ENCODE measurements at places on chromosomes 4 and X.

DNA sequence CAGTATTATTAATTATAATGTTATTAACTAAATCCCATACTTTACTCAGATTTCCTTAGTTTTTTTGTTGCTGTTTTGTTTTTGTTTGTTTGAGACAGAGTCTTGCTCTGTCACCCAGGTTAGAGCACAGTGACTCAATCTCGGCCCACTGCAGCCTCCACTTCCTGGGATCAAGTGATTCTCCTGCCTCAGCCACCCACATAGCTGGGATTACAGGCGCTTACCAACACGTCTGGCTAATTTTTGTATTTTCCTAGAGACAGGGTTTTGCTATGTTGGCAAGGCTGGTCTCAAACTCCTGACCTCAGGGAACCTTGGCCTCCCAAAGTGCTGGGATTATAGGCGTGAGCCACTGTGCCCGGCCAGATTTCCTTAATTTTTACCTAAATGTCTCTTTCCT lies 72.2 kb downstream of the ANAPC4 start:
- DNase-seq, result no peak

GRCh38 chr4:48854982-48855381 lies 24.1 kb downstream of the OCIAD1 start:
- DNase-seq, result no peak

DNA sequence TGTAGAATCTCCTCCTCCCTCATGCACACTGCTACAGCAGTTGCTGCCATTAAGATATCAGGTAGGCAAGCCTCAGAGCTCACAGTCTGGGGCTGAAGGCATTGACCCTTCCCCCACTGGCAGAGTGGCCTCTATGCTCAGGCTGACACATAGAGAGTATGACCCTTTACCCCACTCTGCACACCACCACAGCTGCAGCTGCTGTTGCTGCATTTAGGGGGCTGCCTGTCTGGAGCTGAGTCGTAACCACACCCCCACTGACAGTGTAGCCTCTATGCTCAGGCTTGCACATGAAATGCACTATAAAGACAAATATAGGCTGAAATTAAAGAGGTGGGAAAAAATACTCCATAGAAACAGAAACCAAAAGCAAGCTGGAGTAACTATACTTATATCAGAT lies 289.3 kb upstream of the PABPC4L start:
- DNase-seq, result no peak

- no peak for DNase-seq
Measured at GRCh38 chr4:88963817-88964216, 93.2 kb downstream of the FAM13A start.

- no peak for DNase-seq
Measured at GRCh38 chr4:163109967-163110366, 56.7 kb downstream of the NAF1 start.

Data from NCI-H1105 (cell line).